ENCODE measurements at places on chromosomes 2 and 18.
A peak's percentile ranks its signal among the peaks of the same experiment; 100 is the strongest.

DNA sequence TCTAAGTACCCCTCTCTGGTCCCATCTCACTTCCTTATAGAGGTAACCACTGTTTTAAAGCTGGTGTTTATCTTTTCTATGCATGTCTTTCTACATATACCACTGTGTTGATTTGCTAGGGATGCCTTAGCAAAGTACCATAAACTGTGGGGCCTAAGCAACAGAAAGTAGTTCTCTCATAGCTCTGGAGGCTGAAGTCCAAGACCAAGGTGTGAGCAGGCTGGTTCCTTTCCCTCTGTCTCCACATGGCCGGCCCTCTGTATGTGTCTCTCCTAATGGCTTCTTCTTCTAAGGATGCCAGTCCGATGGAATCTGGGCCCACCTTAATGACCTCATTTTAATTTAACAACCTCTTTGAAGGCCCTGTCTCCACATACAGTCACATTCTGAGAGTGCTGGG, 40.8 kb upstream of the ROCK2 start:
- DNase-seq: no peak

- DNase-seq: no peak
Observed at GRCh38 chr2:4144731-4145130, 441.4 kb downstream of the DCDC2C start.

GRCh38 chr2:159939946-159940345, 122.5 kb downstream of the PLA2R1 start:
- DNase-seq: no peak

DNA sequence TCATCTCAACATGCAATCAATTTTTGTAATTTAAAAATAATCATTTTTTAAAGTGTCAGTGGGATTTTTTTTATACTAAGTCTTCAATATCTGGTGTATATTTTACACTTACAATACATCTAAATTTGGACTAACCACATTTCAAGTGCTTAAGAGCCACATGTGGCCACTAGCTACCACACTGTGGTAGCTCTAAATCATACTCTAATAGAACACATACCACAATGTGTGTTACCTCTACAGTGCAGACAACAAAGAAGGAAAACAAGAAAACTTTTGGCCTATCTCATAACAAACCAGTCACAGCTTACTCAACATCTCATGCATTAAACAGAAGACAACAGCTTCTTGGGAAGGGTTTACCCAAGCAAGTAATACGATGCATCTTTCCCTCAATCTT, 24.5 kb downstream of the PIAS2 start:
- DNase-seq: no peak

DNA sequence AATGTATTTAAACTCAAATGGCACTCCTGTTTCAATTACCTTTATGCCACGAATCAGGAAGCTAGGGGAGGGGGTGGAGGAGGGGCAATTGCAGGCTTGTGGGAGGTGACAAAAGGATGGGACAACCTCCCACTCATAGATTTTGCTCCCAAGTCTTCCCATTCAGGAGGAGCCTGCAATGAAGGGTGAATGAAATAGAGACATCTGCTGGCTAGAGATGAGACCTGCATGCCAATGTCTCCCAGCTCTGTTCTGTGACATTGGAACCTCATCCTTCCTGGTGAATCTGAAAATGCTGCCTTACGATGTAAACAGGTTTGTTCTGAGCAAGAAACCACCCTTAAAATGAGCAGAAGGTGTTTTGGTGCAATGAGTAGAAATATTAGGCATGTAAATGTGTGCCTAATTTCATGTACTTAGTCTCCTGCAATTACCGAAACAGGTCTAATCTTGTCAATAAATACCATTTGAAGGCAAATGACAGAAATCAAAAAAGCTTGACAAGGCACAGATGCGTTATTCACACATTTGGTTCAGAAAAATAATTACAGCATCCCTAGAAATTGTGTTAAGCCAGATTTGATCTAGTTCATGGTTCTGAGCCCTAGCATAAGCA, 2.7 kb upstream of the PID1 start:
- DNase-seq: peak; percentile 74

- peak; percentile 19 for DNase-seq
Observed at GRCh38 chr2:176534798-176535466, 265.7 kb downstream of the MTX2 start.

- DNase-seq: no peak
Observed at GRCh38 chr2:168583064-168583709, 127.1 kb downstream of the CERS6 start.

- no peak for DNase-seq
Observed at GRCh38 chr18:7619676-7620075, 52.6 kb downstream of the PTPRM start.

DNA sequence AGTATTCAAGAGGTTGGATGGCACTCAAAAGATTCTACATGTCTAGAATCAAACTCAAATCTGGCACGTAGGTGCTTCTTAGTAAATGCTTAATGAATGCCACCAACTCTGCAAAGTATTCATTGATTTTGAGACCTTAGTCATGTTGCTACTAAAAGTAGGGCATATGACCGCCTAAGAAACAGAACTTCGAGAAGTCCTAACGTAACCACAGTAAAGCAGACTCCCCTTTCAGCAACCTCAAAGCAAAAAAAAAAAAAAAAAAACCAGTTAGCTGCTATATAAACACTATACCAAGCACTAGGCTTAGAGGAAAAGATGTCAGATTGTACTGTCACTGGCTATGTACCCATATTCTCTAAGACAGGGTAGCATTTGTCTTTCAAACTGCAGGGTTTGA, 33.9 kb downstream of the PTCD3 start:
- DNase-seq: no peak

GRCh38 chr2:88010136-88010535, 6.2 kb downstream of the RNU2-63P start:
- DNase-seq: no peak

- no peak for DNase-seq
Observed at GRCh38 chr18:39491408-39491807, 1925.8 kb upstream of the CELF4 start.

DNA sequence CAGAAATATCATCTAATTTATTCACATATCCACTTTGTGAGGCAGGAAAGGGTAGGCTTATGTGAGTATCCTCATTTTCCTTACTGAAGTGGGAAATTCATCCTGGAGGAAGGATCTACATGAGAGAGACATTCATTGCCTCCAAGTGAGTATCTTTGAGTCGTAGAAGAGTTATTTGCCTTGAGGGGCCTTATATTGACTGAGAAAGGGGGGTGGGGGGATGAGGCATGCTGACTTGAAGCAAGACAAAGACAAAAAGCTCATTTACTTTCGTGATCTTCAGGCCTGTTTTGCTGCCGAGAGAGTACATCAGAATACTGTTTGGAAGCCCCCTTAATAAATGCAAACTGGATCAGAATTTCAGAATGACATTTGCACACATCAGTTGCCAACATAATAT, 17.6 kb upstream of the NEDD4L start:
- DNase-seq: no peak

DNA sequence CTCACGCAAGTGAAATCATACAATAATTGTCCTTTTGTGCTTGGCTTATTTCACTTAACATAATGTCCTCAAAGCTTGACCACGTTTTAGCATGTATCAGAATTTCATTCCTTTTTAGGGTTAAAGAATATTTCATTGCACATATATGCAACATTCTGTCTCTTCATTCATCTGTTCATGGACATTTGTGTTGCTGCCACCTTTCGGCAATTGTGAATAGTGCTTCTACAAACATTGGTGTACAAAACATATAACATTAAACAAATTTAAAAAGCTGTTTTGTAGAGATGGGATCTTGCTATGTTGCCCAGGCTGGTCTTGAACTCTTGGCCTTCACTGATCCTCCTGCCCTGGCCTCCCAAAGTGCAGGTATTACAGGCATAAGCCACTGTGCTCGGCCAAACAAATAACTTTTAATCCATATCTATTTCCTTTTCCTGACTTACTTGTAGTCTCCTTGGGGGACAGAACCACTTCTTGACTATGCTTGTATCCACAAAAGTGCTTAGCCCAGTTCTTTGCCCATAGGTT, 209.3 kb downstream of the SLC4A3 start:
- no peak for DNase-seq

GRCh38 chr2:152166633-152167032, 8.9 kb downstream of the STAM2 start:
- no peak for DNase-seq

- DNase-seq: no peak
Observed at GRCh38 chr2:177817300-177817699, 255.3 kb downstream of the PDE11A start.

GRCh38 chr2:68839260-68839833, 31.9 kb downstream of the BMP10 start:
- no peak for DNase-seq

- no peak for DNase-seq
Observed at GRCh38 chr18:46702471-46702870, 45.5 kb upstream of the LOXHD1 start.

- DNase-seq: no peak
Observed at GRCh38 chr18:46894124-46894523, 23.2 kb downstream of the PIAS2 start.
